ENCODE measurements at places on chromosomes 11 and 22.

DNA sequence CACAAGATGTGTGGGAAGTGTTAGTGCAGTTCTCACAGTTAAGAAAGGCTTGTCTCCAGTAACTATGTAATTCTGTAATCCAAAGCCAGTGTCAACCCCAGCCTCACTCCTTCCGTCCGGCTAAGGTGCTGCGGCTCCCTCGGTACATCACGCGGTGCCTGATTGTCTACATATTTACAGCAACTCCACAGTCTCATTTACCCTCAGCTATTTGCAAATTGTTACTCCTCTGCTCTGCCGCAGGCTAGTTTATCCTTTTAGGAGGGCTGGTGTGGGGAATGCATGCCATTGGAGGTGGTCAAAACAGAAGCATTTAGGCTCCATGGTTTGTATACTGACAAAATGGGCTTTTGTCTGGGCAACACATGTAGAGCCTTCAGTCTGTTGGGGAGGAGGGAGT, 358.3 kb downstream of the METTL15 start:
- DNase-seq: no peak

DNA sequence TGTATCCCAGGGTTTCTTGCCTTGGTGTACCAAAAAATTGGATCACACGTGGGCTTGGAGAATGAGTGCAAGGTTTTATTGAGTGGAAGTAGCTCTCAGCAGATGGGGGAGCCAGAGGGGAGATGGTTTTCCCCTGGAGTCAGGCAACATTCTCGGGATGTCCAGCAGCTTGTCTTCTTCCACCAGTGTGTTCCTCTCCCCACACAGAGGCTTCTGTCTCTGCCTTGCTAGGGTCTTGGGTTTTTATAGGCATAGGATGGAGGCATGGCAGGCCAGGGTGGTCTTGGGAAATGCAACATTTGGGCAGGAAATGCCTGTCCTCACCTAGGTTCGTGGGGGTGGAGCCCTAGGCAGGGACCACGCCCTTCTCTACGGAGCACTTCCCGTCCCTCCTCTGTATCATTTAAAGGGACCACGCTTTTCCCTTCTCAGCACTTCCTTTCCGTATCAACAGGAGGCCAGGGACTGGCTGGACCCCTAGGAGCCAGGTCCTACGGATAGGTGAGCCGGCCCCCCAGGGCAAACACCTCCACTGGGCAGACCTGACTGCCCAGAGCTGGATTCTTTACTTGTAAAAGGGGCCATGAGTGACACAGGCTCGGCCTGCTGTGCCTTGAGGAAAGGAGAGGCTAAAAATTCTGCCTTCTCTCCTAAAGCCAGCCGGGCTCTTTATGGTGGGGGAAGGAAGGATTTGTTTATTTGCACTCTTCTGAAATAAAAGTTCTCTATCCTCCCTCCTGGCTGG, 55.3 kb upstream of the CCDC188 start:
- peak; percentile 69 for DNase-seq

GRCh38 chr11:34850334-34850733, 65.8 kb downstream of the APIP start:
- DNase-seq: no peak

- DNase-seq: no peak
Observed at GRCh38 chr11:2593393-2593950, 106.3 kb downstream of the KCNQ1OT1 start.

Measured in HEK293T (cell line).